NCI-H510A (cell line): ENCODE measurements at places on chromosomes 2 and 18.
A peak's percentile ranks its signal among the peaks of the same experiment; 100 is the strongest.

DNA sequence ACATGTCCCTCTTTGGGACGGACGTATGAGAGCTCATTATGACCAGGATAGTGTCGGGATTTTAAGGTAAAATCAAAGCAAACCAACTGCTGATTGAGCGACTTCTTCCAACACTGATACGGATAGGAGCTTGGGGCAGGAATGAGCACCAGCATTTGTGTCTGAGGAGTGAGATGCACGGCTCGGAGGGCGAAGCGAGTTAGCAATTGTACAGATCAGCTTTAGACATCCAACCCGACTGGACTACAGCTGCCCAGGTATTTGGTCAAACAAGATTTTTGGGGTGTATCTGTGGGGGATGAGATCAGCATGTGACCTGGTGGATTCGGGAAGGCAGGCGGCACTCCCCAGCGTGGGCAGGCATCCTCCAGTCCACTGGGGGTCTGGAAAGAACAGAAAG lies 76.1 kb downstream of the NDUFA10 start:
- DNase-seq = no peak

- DNase-seq = no peak
These were observed 296.9 kb upstream of the HS6ST1 start for GRCh38 chr2:128615571-128615970.

- no peak for DNase-seq
These were observed 194.3 kb upstream of the ERBB4 start for GRCh38 chr2:212732860-212733259.

DNA sequence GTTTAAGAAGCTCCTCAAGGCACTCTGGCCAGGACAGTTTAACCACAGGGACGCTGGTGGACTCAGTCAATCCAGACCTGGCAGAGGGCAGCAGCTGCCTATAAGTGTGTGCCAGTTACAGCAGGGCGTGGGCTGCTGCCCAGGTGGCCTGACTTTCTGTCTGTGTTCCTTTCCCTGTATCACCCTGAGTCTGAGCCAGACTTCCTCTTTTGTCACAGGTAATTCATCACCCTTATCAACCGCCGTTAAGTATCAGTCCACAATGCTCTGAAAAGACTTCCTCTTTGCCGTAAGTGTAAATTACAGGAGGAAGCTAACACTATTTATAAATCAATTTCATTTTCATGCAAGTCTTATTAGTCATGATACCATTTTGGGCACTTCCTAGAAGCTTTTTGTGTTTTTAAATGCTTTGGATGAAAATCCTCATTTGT lies 7.0 kb downstream of the LPIN1 start:
- DNase-seq = peak; percentile 84

DNA sequence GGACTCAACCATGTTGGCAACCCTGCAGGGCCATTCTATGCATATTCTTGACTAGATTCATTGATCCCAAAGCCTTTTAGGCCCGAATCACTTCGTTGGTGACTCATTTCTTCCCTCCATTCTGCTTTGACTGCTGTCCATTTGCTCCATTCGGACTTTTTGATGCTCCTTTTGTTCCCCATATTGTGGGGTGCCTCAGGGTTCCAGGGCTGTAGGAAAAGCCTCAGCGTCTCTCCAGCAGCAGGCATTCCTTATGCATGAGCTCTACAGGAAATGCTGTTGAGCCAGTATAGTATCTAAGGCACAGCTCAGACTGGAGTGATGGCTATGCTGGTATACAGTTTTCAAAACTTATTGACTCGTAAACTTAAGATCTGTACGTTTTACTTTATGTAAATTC lies 292.6 kb downstream of the PRKCE start:
- DNase-seq = no peak

DNA sequence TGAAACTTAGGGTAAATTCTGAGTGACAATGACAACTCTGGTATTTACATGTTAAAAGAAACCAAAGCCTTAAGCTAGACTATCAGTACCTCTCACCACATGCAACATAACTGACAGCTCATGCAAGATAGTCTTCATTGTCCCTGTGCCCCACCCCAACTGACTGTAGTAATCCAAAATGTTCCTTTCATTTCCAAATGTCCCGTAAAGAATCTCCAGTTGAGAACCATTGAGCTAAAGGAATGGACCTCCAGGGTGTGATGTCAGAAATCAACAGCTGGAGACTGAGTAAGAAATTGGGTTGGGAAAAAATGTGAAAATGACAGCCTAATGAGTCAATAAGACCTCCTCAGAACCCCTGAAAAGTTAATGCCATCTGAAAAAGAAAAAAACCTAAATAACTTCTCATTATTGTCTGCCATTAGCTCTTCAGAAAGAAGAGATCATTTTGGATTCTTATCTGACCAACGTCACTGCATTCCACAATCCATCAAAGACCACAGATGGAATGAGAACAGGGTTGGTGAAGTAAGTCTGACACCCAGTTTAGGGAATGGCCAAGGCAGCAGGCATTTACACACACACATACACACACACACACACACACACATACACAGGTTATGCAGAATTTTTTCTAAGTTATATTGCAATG lies 51.7 kb upstream of the ACVR2A start:
- no peak for DNase-seq

DNA sequence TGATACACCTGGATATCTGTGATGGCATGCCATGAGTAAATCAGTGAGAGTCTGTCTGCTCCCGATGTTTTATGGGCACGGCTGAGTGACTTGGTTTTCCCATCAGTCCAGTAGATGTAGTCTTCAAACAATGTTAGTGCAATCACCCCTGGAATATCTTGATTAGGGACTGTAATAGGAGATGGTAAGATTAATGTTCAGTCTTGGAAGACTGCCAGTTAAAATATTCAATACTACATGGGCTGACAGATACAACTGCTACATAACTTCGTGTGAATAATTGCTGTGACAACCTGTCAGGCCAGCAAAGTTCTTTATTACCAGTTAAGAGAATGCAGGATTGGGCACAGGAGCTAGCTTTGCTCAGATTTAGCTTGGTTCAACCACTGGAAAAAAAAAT lies 1673.3 kb downstream of the LRP1B start:
- peak; percentile 4 for DNase-seq

DNA sequence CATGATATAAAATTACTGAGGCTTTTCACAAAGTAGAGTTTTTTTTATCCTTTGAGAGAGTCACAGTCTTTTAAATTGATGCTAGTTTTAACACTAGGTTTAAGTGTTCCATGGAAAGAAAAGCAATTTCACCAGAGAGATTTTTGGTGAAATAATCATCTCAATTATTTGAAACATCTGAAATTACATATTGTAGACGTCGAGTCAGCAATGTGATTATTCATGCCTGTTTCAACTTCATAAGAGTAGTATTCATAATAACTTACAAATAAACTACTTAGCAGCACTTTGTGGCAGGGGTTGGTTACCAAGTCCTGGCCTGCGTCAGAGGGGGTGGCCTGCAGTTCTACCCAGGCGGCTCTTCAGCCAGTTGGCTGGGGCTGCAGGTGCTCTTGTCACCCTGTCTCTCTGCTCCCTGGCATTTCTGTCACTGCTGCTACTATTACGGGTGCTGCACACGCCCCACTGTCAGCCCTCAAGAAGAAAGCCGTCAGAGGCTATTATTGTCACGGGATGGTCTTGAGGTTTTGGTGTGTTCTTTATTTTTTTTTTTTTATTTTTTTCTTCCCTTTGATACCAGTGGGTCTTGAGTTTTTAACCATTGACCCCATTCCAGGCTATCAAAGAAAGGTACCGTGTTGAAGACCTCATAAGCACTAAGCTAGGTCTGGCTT lies 50.4 kb downstream of the MALT1 start:
- DNase-seq = no peak

DNA sequence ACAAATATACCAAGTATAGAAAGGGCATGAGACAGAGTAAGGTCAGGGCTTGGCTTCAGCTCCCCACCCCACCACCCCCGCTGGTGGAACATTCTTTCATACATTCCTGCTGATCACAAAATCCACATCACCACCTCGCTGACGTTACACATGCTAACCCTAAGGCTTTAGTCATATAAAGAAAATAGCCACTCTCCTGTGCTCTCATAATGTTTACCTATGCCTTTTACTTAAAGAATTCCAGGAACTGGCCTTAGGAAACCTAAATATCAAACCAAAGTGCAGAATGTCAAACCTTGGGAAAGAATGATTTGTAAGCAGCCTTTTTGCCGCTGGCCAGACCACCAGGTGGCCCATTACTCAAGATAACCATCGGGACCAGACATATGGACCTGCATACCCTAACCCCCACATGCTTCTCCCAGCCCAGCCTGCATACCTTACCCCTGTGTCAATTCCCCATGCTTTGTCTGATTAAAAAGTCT lies 136.3 kb upstream of the SLC39A10 start:
- no peak for DNase-seq

DNA sequence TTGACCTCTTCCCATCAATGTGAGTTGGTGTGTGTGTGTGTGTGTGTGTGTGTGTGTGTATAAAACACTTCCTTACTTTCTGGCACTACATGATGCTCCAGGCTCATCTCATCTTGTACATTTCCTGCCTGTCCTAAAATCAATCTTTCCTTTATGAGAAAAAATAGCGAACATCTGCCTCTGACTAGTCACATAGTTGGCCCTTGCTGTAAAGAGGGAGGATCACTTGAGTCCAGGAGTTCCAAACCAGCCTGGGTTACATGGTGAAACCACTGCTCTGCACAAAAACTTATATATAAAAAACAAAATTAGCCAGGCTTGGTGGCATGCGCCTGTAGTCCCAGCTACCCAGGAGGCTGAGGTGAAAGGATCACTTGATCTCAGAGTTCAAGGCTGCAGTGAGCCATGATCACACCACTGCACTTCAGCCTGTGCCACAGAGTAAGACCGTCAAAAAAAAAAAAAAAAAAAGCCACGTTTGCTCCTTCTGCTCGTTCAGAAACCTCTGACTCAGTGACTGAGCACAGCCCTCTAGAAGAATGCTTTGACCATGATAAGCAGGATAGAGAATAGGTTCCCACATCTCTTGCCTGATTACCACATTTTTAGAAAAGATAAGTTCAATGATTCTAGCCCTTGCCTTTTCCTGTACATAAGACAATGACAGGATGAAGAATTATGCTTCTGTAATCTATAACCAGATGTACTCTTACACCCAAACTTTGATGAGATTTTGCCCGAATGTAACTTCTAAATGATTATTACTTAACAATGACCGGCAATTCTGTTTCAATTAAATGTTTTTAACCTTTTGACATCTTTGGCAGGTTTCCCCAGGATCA lies 45.2 kb upstream of the ST3GAL5 start:
- no peak for DNase-seq
